ENCODE measurements at places on chromosomes 12 and 14.
A peak's percentile ranks its signal among the peaks of the same experiment; 100 is the strongest.

- DNase-seq = no peak
Observed at GRCh38 chr12:79546466-79547043, 144.2 kb downstream of the PAWR start.

DNA sequence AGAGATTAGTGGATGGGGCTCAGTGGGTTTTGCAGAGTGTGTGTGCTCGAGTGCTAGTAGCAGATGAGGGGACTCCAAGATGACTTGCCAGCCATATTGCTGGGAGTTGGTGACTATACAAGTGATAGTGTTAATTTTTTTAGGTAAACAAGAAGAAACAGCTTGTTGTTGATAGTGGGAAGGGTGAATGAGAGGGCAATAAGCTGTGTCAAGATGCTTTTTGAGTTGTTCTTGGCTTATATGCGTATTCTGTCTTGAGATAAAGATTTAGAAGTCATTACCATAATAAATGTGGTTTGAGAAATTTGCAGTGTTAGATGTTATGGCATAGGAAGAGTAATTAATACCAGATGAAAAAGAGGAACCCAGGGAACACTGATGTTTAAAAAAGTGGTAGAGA lies 75.3 kb downstream of the RCOR1 start:
- no peak for DNase-seq

GRCh38 chr12:124232654-124232987 lies 62.3 kb upstream of the RFLNA start:
- DNase-seq = no peak

DNA sequence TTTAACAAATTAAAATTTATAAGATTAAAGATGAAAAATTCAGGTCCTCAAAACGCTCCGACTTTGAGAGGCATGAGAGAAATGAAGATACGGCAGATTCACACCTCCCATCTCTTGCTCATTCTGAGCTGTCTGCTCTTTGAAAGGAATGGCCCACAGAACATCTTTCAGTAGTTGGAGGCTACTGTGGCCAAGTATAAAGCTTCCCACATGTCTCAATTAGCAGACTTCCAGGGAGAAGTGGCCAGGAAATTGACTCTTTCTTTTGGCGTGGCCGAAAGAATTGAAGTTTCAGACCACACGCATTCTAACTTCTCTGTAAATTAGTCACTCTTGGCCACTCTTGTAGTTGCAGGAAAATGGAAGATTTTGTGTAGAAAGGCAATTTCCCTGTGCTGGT lies 129.2 kb downstream of the DIP2B start:
- no peak for DNase-seq

GRCh38 chr14:92105893-92106142 lies 564 bp downstream of the ATXN3 start:
- DNase-seq = peak; percentile 23

GRCh38 chr12:101328917-101329316 lies 49.0 kb downstream of the UTP20 start:
- no peak for DNase-seq

DNA sequence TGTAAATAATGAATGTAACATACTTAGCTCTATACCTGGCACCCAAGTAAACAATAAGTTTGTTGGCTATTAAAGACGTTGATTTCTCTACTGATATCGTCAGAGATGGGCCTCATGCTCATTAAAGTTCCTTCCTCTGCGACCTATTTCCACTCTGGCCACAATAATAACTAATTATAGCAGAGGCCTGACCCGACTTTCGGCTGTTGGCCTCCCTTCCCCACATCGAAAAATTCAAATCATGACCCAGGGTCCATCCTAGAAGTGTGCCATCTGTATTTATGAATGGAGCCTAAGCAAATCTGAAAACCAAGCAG lies 321 bp upstream of the USP30 start:
- no peak for DNase-seq

DNA sequence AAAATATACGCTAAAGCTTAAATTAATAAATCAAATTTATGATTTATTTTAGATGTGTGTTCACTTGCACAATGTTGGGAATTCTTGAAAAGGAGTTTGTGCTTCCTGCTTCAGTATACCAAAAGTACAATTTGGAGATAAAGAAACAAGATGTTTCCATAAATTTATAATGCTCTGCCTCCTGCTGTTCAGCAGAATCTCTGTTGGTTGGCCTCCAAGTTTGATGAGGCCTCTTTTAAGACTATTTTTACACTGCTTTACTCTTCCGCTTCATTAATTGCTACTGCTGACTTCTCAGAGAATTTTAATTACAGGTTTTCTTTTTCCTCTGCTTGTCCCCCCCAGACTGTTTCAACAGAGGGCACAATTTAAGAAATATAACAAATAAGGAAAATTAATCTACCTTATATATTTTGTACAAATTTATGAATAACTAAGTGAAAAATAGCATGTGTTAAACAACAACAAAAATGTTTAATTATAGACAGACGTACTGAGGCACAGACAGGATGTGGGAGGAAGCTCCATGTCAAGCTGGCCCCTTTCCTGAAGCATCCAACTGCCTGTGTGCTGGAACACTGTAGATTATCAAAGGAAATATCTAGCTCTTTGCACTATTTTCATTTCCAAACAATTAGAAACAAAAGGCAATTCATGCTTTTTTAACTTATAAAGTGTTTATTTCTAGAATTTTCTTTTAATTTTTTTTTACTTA lies 83.9 kb downstream of the PIK3C2G start:
- no peak for DNase-seq

All from amniotic stem cell (primary cell).